Muscle of arm (tissue), 14 donors: ENCODE measurements at places on chromosomes 12 and 14.
A peak's percentile ranks its signal among the peaks of the same experiment; 100 is the strongest.

GRCh38 chr12:119594772-119595445 is 1.3 kb downstream of the TMEM233 start:
- DNase-seq: no peak

DNA sequence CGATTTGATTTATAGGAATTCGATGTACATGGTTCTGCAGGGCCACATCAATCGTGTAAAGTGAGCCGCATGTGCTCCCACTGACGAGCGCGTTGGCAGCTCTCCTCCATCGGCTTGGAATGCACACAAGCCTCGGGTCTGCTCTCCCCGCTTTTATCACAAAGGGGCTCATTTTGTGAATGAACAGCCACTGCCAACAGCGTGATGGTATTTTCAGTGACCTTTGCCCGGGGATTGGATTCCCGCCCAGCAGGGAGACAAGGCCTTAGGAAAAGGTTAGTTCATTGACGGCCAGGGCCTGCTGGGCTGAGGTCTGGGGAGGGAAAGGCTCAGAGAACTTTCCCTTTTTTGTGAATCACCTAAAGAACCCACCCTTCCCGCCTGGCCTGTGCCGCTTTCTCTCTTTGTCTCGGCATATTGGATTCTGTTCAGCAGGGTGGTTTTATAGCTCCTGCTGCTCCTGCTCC is 232.1 kb downstream of the MSRB3 start:
- DNase-seq: peak; percentile 58

GRCh38 chr12:45611061-45611460 is 118.4 kb upstream of the ARID2 start:
- no peak for DNase-seq

DNA sequence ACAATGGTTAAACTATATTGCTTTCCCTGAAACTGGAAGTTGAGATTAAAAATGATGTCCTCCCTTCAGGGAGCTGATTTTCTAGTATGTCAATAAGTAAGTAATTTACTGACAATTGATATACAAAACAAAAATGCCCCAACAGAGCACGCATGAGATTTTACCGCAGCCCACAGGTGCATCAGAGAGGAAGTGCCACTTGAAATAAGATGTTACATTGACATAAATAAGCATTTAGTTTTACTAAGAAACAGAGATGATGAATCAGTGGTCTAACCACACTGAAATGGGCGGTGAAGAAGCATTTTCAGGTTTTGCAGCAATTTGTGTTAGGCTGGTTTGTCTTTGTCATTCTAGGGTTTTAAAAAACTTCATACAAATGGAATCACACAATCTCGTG is 8.8 kb upstream of the CLECL1 start:
- DNase-seq: no peak

DNA sequence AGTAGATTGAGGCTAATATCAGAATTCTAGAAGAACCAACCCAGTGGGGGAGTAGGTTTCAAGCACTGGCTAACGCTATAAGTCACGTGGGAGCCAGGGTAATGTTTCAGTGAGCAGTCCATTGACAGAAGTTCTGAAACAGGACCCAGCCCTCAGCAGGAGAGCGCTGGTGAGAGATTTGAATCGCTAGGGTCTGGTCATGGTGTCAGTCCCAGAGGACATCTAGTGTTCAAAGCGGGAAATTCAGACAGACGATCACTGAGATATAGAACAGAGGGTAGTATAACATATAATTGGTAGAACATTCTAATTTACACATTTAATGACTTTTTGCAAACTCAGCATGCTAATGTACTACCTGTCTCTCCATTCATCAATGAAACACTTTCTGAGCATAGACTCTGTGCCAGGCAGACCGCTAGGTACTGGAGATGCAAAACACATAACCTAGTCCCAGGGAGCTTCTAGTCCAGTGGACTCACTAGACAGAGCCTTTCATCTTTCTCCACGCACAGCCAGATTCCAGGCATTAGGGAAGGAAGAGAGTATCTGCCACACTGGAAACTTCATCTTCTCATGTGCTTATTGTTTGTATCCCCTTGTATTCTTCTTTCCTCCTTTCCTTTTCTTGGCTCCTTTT is 35.4 kb upstream of the RNASE3 start:
- peak; percentile 30 for DNase-seq

GRCh38 chr12:106282457-106283097 is 20.0 kb upstream of the TCP11L2 start:
- DNase-seq: no peak

- DNase-seq: no peak
These were observed 147.6 kb downstream of the DPF3 start for GRCh38 chr14:72745991-72746980.

DNA sequence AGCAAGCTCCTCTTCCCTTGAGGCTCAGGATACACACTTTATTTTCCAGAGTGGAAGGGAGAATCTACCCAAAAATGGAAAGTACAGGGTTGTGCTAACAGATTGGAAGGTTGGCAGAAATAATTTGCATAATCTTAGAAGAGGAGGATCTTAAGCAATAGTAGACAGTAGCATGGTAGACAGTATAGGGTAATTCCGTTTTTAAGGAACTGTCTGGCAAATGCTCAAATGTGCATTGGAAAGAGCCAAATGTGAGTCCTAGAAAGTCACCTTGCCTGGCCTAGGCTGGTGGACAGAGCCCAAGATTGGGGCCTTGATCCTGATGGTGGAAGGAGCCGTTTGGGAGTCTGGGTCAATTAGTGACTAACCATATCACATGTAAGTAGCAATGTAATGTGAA is 13.1 kb upstream of the CARMIL3 start:
- DNase-seq: no peak

- no peak for DNase-seq
These were observed 42.9 kb downstream of the ARID4A start for GRCh38 chr14:58341152-58341748.

DNA sequence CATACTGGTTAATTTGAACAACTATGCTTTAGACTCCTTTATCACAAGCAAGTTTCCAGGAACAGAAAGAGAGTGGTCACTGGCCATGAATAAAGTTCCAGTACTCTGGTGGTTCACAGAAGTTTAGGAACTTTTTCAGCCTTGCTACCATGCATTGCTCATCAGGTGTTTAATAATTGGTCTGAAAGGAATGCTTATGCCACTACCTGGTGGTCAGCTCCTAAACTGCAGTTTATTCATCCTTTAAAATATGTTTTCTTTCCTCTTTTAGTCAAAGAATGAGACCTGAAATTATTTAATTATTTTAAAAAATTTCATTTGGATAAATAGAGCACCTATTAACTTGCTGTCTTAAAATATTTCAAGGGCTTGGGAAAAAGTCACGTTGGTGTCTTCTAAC is 260.1 kb upstream of the OR4E1 start:
- no peak for DNase-seq

DNA sequence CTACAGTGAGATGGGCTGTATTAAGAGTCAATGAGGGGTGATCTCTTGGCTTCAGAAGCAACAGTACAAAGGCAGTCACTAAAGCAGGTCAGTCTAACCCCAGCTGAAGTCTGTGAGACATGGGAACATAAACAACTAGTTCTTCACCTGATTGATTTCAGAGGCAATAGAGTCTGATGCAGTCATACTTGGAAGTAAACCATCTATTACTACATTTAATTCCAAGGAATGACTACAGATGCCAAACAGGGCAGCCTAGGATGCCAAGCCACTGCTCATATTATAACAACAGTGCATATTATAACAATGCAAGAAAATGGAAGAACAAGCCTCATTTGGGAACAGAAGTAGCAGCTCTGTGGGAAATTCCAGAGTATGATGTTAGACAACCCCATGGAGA is 35.8 kb downstream of the GRIN2B start:
- DNase-seq: no peak
